C1 segment of cervical spinal cord (tissue), 14 donors: ENCODE measurements at places on chromosomes 13 and 19.

DNA sequence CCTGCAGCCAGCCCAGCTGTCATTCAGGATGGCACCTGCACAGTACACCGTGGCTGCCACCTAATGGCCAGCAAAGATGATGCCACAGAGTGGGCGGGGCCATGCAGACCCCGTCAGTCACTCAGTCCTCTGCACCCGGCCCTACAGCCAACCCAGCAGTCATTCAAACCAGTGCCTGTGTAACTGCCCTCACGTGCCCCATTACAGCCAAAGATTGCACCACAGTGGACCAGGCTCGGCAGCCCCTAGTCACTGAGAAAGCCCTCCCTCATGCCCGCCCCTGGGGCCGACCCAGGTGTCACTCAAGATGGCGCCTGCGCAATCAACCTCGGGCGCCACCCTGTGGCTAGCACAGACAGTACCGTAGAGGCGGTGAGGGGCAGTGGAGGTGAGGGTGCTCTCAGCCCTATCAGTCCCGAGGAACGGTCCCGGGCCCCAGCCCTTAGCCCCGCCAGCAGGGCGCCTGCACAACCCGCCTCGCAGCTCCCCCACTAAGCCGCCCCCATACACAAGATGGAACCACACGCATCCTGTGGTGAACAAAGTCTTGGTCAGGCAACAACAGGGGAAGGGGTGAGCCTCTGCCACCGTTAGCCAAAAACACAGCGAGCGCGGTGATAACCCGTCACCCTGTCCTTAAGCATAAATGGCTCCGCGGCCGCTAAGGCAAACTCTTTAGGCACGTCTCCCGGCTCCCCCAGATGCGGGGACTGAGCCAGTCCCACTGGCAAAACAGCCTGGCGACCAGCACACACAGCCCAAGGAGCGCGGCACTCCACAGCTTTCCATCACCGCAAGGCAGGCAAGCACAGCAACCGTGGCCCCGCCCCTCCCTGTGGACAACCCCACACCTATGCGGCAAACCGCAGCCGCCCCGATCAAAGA lies 2.3 kb downstream of the PEG3 start:
- DNase-seq: no peak

DNA sequence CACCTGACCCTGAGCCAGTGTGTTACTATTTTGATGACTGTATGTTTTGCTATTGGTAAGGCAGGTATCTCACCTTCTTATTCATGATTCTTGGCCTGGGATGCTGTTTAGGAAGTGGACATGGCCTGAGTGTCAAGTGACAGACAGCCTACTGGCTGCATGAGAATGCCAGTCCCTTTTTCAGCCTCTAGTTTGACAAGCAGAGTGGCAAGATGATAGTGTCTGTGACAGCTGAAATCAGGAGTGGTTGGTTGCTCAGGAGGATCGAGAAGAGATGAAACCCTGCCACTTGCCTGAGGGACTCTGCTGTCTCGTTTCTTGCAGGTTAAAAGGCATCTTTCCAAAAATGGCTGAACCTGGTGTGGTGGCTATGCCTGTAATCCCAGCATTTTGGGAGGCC lies 7.1 kb upstream of the ELOF1 start:
- DNase-seq: no peak

DNA sequence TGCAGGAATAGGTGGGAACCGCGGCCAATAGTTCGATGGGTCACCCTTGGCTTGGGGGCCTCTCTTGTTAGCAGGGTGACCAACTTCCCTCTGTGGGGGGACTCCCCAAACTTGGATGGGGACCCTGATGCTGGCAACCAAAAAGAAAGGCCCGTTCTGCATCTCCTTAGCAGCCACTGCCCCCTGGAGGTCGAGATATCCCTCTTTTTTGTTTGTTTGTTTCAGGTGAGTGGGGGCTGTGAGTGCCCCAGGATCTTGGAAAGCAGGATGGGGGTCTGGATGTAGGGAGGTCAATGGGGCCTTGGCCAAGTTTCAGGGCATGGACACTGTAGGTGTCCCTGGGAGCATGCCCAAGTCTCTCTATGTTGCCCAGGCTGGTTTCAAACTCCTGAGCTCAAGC lies 7.7 kb upstream of the CRTC1 start:
- DNase-seq: no peak

DNA sequence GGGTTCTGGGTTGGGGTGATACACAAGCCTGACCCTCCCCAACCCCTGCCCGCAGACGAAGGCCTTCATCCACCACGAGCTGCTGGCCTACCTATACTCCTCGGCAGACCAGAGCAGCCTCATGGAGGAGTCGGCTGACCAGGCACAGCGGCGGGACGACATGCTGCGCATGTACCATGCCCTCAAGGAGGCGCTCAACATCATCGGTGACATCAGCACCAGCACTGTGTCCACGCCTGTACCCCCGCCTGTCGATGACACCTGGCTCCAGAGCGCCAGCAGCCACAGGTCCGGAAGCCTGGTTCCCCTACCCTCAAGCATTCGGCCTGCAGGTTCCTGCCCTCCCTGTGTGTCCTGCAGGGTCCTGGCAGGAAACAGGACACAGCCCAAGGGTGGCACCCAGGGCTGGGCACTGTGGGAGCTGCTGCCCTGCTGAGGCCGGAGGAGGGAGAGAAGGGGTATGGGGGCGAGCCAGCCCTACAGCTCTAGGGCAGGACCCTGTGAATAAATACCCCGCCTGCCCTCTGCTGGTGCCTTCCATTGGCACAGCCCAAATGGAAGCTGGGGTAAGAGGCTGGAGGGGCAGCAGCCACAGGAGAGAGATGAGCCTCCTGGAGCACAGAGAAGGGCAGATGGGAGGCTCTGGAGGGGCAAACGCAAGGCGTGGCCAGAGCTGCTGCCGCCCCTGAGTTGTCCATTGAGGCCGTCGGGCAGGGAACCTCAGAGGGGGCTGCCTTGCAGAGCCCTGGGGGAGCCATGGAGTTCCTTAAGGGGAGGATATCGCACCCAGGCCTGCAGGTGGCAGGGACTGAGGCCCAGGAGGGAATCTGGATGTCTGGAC lies 6.8 kb downstream of the TMED1 start:
- no peak for DNase-seq

GRCh38 chr13:28401303-28402056 lies 93.4 kb downstream of the FLT1 start:
- DNase-seq: no peak

GRCh38 chr19:47821460-47822020 lies at the start of gene CRX:
CRX (plus strand) TSS chr19:47821937; CDS start chr19:47834444, 12,507 bp downstream.
- no peak for DNase-seq

DNA sequence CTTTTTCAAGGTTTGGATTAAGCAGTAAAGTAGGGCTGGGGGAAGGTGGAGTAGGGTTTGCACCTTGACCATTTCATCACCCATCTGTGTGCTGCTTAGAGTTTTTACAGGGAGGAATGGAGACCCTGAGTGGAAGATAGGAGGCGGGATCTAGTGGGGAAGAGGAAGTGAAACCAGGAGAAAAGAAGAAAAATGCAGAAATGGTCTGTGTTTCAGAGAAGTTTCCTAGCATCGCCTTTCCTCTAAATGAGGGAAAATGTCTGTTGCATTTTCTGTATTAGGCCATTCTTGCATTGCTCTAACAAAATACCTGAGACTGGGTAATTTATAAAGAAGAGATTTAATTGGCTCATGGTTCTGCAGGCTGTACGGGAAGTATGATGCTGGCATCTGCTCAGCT lies 64.1 kb downstream of the TPT1 start:
- DNase-seq: no peak

DNA sequence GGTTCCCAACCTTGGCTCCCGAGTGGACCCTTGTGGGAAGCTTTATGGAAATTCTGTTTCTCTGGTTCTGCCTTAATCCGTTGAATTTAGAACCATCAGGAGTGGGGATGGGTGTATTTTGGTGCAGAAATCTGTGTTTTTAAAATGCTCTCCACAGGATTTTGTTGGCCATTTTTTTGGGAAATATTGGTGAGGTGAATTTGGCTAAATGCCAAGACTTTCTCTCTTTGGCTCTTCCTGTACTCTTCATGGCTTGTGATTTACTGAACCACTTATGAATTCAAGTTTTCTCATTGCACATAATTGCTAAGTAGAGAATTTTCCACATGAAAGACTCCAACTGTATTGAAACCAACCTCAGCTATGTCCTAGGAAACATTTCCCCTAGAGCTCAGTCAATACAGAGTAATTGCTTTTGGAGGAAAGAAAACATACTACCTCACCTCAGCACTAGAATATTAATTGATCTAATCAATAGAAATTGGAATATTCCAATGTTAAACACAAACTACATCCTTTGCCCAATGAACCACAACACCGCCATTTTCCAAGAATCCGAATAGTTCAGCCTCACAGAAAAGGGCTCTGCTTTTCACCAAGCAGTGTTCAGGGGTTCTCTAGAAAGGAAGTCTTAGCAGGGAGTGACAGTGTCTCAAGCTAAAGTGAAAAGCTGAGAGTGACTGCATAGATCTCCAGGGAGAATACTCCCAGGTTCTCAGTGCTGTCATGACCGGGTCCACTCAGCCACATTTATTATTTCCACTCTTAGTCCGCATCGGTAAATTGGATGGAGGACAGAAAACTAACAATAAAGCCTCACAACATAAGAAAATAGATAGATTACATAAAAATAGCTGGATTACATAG lies 60.3 kb downstream of the ERCC5 start:
- no peak for DNase-seq

GRCh38 chr19:54407780-54408179 lies 7.5 kb upstream of the TTYH1 start:
- no peak for DNase-seq

DNA sequence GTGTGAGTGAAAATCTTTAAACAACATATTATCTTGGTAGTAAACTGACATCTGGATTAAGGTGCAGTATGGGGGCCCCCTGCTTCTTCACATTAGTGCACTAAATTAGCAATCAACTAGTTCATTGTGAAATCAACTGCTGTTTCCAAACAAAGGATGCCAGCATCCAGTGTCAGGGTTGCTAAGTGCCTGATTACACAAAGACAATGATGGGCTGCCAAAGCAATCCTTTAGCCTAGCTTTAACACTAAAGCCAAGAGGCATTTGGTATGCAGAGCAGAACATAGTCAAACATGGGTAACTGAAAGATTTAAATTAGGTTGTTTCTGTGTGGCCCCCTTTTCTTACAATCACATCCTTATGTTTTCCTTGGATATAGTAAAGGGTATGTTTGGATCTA lies 543.1 kb upstream of the SLITRK5 start:
- peak; percentile 8 for DNase-seq

DNA sequence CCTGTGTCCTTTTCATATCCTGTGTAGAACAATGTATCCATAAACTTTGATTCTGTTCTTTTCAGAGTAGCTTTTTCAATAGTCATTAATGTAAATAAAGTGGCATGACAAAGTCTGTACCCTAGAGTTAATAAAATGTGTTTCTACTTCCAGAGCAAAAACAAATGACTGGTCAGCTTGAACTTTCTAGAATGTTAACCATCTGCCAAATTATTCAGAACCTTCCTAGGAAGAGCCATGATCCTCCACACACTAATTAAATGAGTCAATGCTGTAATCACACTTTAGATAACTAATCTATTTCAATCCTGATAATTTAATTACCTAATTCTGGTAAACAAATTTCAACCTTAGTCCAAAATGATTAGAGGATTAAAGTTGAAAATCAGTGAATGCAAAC lies 73.2 kb downstream of the DIAPH3 start:
- no peak for DNase-seq

DNA sequence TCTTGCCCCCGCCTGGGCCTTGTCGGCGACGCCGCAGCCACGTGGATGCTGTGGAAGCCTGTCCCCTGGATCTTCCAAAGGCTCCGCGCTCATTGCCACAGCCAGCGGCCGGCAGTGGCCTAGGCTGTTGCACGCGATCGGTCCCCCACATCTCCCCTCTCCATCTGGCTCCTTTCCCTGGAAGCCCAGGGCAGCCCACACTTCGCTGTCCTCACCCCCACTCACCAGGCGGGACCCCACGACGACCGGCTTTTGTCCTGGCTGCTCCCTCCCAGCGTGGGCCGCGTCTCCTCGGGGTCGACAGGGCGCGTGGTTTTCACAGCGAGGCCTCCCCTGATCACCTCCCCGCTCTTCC lies 605 bp upstream of the TEX30 start:
- DNase-seq: peak; percentile 48

DNA sequence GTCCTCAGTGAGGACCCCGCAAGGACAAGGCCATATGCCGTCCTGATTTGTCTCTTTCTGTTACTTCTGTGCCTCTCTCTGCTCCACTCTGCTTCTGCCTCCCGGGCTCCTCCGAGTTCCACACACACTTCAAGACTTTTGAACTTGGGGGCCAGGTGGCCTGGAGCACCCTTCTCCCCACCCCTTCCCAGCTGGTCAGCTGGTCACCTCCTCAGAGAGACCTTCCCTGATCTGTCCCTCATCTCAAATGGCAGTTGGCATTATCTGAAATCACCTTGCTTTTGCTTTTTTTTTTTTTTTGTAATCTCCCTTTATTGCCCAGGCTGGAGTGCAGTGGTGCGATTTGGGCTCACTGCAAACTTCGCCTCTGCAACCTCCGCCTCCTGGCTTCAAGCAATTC lies 2.2 kb upstream of the S1PR5 start:
- DNase-seq: no peak

- DNase-seq: no peak
Measured at GRCh38 chr13:98690348-98691022, 62.0 kb downstream of the SLC15A1 start.

DNA sequence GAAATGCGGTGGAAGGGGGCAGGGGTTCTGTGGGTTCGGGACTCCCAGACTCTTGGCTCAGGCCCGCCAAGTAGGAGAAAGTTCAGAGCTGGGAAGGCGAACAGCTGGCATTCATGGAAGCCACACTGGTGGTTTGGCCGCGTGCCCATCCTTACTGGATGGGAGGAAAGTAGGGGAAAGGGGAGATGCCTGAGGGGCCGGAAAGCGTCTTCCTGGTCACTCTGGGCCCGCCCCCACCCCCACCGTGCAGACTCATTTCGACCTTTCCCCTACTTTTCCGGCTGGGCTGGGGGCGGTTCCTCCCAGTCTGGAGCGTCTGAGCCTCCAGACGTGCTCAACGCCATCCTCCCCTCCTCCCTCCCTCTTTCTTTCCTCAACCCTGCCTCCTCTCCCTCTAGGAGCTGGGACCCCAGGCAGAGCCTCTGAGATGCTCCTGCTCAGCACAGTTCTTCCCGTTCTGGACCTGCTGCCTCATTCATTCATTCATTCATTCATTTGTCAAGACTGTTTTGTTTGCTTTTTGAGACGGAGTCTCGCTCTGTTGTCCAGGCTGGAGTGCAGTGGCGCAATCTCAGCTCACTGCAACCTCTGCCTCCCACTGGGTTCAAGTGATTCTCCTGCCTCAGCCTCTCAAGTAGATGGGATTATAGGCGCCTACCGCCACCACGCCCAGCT lies 3.5 kb downstream of the ANGPTL4 start:
- DNase-seq: peak; percentile 65
